T-cell (primary cell): ENCODE measurements at places on chromosomes 7 and 10. TPM values are rescaled to one million over a fixed set of nuclear protein-coding genes. Genes with fewer than 3 reads are reported as not detected.

DNA sequence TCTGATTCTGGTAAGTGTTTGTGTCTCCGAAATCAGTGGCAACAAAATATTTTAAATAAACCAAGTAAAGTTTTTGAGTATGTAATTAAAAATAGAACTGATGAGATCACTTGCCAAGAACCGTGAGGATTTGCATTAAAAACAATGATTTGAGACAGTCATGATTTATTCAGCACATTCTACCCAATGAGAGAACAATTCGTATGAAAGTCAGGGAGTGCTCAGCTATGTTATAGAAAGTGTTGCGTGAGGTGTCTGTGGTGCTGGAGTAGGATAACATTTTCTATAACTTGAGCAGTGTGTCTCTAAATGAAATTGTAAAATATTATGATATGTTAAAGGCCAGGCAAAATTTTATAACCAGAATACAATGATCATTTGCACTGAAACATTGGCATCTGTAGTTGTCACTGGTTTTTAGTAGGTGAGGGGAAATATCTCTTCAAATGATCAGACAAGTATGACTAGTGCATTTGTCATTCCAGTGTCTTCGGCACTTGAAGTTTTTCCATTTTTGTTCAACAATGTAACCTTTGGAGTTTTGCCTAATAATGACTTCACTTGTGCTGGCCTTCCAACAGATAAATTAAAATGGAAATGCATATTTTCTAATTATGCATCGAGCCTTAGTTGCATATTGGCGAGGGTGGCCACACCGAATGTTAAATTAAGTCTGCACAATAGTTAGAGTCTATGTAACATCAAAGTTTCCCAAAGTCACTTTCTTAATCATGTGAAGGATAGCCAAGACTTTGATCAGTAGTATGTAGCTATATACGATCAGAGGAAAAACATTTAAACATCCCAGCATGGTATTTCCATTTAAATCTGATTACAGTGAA lies 335.9 kb downstream of the GFRA1 start:
- DNase-seq: no peak

Gene HYAL4
- not detected for total RNA-seq

DNA sequence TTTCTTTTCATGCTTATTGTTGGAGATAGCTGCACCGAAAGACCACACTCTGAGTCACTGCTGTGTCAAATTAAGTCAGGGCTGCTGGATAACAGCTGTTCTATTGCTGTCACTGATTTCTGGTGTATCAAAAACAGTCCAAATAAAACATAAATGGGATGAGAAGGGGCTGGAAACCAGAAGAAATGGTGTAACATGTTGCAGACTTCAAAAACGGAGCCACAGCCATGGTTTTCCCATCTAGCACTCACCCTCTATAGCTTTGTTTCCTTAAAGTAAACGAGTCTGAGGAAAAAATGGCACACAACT lies 103.3 kb upstream of the DIP2C start:
- no peak for DNase-seq

DNA sequence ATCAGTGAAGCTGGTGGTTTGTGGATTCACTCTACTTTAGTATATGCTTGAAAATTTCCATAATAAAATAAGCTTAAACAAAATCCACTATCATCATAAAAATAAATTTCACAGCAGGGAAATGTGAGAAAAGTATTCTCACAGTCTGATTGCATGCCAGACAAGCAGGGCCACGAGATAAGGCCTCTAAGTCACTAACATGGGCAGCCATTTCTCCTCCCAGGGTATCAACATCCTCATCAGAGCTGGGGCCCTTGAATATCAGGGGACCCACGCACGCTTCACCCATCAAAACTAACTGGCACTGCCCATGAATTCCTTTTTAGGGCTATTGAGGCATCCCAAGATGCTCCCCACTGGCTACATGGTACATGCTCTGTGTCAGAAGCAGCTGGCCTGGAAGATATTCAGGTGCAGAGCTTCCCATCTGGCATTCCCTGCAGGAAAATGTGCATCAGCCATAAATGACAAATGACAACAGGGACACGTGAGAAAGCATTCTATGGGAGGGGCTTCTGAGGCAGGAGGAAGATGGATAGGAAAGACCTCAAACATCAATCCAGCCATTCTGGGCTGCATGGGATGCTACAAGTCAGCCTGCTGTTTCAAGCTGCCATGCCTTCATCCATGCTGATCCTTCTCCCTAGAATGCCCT lies 17.4 kb downstream of the CCDC6 start:
- DNase-seq: no peak

Gene ERLIN1
- 11.6 TPM for total RNA-seq

Gene NSUN5
- 42.8 TPM for total RNA-seq
